Stimulated activated CD8-positive, alpha-beta memory T cell treated with anti-CD3 and anti-CD28 coated beads, Interleukin-7, amount 100 ng/mL, for 1 hour (primary cell): ENCODE measurements at places on chromosomes 4 and X.

- DNase-seq: no peak
Observed at GRCh38 chr4:16636912-16637630, 261.4 kb downstream of the LDB2 start.

DNA sequence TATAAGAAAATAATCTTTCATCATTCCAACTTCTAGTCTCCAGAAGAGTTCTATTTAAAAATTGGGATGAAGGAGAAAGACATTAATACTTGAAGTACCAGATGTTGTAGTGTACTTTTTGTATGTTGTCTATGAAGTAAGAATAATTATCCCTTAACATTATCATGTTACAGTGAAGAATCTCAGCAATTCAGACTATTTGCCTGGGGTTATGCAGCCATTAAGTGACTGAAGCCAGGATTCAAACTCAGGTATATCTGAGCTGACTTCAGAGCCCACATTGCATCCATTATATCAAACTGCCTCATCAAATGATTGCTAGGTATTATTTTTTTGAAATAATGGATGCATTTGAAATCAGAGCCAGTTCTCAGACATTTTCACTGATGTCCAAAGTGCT, 76.1 kb upstream of the FHDC1 start:
- no peak for DNase-seq

DNA sequence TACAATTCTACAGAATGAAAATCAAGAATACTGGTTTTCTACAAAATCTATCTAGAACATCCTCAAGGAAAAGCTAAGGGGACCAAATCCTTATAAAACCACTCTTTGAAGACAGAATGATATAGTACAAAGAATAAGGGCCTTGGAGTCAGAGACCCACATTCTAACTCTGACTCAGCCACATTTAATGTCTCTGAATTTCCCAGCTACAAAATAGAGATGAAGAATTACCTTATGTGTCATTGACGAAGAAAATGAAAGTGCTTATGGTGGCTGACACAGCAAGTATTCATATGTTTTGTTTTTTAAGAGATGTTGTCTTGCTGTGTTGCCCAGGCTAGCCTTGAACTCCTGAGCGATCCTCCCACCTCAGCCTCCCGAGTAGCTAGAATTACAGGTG, 35.9 kb upstream of the CXorf38 start:
- DNase-seq: no peak

- DNase-seq: no peak
Observed at GRCh38 chrX:136195247-136195646, 47.9 kb downstream of the FHL1 start.

GRCh38 chrX:44261286-44261685, 82.2 kb downstream of the EFHC2 start:
- DNase-seq: no peak

DNA sequence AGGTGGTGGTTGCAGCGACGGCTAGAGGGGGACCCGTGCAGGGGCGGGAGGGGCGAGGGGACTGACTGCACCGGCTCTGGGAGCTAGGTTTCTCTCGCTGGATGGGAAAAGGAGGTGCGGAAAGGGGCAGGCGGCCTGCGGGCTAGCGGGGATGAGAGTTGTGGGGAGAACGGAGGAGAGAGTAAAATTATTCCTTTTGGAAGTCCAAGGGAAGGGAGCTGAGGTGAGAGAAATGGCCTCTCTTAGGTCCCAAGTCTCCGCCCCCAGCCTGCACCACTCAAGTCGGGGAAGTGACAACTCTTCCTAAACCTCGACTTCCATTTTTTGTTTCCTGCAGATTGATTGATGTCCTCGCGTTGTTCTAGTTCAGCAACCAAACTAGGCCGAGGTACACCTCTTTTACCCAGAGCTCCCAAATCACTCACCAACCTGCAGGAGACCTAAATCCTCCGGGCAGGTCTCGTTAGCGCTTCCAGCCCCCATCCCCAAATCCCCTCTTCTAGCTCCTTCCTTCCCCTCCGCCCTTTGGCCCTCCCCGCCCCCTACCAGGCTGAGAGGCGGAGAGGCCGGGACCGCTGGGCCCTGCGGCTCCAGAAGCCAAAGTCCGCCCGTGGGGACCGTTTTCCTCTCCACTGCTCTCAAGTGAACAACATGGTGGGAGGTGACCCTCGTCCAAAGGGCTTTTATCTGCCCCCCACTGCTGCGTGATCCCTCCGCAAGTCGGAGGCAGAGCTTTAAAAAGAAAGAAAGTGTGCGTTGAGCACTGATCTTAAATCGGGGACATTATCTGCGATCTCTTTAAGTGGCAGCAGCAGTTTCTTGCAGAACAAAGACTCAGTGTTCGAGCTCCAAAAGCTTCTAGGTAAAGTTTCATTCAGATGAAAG, 7.3 kb downstream of the PITX2 start:
- DNase-seq: no peak

- DNase-seq: no peak
Observed at GRCh38 chrX:81890521-81890920, 688.6 kb downstream of the SH3BGRL start.

- DNase-seq: no peak
Observed at GRCh38 chr4:96755569-96756484, 915.9 kb downstream of the PDHA2 start.

DNA sequence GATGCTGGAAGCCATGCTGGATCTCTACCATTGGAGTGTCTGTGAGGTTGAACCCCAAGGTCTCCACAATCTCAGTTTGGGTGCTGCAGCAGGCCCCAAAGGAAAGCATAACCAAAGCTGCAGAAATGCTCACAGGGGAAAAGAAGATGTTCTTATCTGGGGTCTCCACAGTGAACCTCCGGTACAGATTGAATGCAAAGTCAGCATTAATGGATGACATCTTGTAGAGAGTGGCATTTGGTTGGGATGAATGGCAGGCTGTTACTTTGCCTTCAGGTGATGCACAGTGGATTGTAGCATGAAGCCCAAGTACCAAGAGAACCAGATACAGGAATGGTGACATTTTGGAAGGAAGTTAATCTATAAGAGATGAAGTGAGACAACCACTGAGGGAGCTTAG, 1.8 kb downstream of the SERPINA7 start:
- no peak for DNase-seq

DNA sequence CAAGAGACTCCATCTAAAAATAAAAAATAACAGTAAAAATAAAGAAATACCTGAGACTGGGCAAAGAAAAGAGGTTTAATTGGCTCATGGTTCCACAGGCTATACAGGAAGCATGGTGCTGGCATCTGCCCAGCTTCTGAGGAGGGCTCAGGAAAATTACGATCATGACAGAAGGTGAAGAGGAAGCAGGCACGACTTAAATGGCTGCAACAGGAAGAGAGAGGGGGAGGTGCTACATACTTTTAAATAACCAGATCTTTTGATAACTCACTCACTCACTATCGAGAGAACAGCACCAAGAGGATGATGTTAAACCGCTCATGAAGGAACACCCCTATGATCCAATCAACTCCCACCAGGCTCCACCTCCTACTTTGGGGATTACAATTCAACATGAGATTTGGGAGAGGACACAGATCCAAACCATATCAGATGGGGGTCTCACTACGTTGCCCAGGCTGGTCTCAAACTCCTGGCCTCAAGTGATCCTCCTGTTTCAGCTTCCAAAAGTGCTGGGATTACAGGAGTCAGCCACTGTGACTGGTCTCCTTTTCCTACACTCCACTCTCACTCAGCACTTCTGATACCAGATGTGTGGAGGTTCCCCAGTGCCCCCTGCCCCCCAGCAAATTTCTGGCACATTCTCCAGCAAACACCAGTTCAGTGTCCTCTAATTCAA, 11.9 kb upstream of the ZNF157 start:
- DNase-seq: no peak

- DNase-seq: no peak
Observed at GRCh38 chr4:45846016-45846415, 277.8 kb downstream of the GABRG1 start.

DNA sequence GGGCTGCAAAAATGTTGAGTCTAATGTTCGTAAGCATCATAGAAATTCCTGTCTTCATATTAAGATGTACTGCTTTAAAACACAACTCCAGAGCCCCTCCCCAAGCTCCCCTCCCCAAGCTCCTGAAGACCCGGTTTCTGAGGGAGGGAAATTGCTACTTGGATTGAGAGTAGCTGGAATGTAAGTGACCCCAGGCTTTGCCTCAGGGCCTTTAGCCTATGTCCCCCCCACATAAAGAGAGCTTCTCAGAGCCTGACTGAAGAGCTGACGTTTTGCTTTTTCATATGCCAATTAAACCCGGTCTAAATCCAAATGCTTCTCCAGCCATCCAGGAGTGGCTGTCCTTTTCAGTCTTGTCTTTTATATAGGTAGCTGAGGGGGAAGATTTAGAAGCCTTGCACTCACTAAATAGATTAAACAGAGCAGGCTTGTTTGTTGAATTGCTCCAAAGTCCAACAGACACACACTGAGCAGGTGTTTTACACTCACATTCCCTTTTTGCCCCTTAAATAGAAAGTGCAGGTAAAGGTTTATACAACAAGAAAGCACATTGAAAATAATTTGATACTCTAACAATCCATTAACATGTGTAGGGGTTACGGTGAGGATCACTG, 19.6 kb downstream of the ARX start:
- no peak for DNase-seq

DNA sequence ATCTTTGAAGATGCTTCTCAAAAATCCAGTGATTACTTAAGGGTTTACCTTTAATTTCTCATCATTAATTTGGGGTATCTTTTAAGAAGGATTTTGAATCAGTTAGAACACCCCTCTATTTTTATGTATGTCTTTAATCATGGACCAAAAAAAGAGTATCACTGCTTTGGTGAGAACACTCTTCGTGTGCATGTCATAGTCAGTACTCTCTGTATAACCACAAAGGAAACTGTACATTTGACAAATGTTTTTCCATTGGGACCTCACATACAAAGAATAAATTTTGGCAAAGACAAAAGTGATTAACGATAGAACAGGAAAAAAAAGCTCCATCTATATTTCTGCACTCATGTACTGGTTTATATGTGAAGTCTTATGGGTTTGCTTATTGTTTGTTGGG, 31.3 kb downstream of the FAM241A start:
- no peak for DNase-seq

DNA sequence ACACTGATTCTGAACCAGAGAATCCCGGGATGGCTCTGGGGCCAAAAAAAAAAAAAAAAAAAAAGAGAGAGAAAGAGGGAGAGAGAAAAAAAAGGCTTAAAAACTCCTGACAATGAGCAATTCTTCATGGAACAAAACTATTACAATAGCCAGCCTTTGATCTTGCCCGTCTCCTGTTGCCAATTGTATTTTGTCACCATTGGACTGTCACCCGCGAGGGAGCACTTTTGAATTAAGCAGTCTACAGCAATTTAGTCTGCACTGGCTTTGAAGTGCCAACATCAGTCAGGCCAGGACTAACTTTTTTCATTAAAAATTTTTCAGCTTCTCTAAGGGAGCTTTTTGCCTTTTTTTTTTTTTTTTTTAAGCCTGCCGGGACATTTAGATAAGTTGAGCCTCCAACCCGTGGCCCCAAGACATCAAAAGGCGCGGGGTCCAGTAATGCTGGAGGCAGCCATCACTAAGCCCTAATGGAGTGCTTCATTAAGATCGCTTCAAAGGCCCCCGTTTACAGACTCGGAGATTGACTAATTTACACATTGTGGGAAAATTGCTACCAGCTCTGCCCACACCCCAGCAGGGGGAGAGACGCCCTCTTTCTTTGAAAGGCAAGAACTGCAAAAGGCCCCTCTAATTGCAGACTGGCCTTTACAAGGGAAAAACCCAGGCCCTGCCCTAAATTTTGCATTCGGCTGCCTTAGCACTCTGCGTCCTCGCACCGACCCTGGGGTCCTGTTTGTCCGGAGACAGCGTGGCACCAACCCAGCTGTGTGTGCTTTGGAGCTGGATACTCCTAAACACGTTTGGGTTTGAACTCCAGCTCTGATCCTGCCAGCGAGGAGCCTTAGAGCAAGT, 98.1 kb upstream of the MSX1 start:
- no peak for DNase-seq

DNA sequence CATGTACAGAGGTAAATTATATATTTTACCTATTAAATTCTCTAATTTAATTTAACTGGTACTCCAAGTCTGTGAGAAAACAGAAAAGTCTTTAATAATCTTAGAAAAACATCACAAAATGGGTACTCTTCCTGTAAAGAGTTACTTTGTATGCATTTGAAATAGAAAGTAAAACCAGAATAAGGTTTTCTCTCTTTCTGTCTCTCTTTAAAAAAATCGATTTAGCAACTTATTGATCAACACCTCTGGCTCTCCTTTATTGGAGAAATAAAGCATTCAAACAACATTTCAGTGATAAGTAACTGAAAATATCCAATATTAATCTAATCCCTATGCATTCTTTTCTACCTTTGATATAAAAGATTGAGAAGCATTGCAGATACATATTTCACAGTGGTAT, 27.4 kb downstream of the ATOH1 start:
- DNase-seq: no peak

DNA sequence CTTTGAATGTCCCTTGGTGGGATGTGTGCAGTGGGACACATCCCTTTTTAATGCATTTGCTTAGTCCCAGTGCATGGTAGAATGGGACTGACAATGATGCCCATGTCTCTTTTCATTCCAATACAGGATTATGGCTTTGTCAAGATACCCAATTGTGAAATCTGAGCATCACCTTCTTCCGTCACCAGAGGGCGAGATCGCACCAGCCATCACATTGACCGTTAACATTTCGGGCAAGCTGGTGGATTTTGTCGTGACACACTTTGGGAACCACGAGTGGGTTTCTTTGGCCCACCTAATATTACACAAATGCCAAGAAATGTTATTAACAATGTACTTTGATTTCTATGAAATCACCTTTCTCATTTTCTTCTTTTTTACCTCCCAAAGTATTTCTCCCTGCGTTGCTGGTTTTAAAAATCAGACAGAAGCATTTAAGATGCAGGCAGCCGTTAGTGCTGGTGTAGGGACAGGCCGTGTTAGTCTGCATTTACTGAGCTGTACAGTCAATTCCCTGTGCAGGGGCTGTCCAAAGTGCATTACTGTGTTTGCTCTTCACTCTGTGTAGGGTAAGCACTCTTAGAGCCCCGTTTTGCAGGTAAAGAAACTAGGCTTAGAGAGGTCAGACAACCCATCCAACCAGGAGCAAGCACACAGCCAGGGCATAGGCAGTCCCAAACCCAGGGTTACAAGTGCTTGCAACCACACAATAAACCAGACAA, 46.5 kb downstream of the CWH43 start:
- no peak for DNase-seq

- no peak for DNase-seq
Observed at GRCh38 chr4:112213091-112213490, 18.5 kb upstream of the AP1AR start.

DNA sequence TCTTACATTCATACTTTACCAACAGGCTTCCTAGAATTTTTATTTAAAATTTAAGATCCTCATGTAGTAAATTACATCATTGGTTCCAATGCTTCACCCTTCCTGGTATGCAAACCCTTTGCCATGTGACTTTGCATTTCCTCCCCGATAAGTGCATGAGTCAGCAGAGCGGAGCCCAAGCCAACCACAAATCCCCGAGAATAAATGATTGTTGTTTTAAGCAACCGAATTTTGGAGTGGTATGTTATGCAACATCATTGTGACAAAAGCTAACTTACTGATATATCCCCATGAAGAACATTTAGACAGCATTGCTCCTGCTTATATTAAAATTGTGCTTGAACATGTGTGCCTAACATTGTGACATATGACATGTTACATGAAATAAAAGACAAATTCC, 199.4 kb upstream of the DDX53 start:
- no peak for DNase-seq

GRCh38 chr4:65789805-65790204, 119.5 kb upstream of the EPHA5 start:
- no peak for DNase-seq
